ENCODE measurements at places on chromosomes 6 and 20. TPM values are rescaled to one million over a fixed set of nuclear protein-coding genes. Genes with fewer than 3 reads are reported as not detected.

Gene TMEM14A
- total RNA-seq: 102 TPM

Gene TOX2
- total RNA-seq: 22.9 TPM

Gene ADGB
- total RNA-seq: 0.19 TPM

Gene SASH1
- 55.3 TPM for total RNA-seq

Gene ELOVL2
- total RNA-seq: 0.18 TPM

DNA sequence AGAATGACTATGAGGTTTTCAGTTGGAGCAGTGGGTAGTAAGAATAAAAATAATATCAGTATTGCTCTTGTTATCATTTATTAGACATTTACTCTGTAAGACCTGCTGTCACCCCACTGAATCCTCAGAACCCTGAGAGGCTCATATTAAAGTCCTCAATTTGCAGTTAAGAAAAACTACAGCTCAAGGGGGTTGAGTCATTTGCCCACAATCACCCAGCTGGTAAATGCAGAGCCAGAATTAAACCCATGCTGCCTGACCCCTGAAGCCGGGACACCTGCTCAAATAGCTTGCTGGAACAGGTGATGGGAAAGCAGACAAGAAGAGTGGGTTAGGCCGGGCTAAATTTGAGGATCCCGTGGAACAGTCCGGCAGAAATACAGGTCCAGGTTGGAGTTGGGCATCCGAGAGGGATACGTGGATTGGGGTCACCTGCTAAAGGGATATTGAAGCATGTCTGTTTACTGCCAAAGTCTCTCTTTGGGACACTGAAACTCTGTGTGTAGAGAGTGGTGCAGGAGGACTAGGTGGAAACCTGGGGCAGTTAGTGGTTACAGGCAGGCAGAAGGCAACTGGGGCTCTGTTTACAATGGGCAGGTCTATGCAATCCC is 344.1 kb downstream of the CDC5L start:
- DNase-seq: no peak

Gene RBM24
- 0.62 TPM for total RNA-seq

Gene RIMS4
- total RNA-seq: 1.7 TPM

Gene CFB
- total RNA-seq: 30.3 TPM

DNA sequence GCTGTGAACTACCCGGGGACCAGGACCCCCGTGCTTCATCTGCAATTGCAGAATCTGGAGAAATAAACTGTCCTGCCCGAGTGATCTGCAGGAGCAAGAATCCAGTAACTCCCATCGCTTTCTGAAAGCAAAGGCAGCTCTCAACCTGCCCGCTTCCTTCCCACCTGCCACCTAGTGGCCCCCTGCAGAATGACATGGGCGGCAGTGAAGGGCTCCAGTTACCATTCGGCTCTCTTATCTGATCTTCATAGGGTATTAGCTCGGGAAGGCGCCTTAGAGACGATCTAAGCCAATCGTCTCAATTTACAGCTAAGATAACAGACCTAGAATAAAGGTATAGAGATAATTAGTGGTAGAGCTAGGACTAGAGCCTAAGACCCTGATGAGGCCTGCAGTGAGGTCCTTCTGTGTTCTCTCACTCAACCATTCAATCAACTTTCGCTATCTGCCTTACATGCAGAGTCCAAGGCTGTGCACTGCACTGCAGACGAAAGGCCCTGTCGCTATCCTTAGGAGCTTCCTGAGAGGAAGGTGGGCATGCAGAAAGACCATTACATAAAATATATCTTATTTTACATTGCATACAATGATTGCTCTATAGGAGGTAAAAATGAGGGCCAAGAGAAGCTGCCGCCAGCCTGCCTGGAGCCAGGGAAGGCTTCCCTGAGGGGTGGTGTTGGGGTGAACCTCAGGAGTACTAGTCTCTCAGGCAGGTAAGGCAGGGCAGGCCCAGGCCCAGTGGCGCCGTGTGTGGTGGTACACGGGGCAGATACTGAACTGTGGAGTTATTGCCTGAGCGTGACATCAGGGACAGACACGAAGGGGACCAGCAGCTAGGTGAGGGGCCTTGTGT is 7.1 kb upstream of the PSMG4 start:
- peak; percentile 14 for DNase-seq

- no peak for DNase-seq
Observed at GRCh38 chr20:17959257-17959627, 9.4 kb downstream of the SNX5 start.

Gene RREB1
- 49.6 TPM for total RNA-seq
